ENCODE measurements at places on chromosomes 4 and X.

DNA sequence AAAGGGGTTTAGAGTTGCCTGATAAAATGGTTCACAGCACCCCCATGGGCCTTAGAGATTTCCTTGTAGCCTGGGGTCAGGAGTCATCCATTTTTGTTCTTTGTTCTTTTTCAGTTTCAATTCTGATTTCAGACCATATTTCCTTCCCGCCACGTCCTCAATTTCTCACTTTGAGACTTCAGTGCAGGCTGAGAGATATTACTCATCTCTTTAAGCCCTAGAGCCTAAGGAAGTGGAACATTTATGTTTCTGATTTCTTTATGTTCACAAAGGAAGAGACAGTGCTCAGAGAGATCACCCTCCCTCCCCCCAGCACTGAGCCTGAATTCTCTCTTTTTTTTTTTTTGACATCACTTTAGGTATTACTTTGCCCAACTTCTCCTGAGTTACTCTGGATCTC is 56.3 kb downstream of the MSN start:
- DNase-seq = peak; percentile 54

GRCh38 chr4:103099691-103100392 is at the start of gene BDH2:
BDH2 (minus strand) TSS chr4:103099834; CDS start chr4:103096254, 3,580 bp downstream.
- DNase-seq = peak; percentile 85

DNA sequence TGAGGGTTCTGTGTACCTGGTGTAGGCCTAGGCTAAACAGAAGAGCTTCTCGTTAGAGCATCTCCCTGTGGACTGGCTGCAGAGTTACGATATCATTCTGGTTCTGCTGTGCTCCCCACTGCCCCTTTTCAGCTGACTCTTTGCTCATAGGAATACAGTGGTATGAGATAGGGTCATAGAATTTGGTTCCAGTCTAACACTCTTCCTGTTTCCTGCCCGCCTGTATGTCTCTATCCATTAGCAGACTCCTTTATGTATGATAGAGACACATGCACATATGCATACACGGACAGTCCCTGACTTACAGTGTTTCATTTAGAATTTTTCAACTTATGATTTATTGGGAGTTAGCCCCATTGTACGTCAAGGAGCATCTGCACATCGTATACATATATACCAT is 15.3 kb downstream of the RNF4 start:
- DNase-seq = no peak

DNA sequence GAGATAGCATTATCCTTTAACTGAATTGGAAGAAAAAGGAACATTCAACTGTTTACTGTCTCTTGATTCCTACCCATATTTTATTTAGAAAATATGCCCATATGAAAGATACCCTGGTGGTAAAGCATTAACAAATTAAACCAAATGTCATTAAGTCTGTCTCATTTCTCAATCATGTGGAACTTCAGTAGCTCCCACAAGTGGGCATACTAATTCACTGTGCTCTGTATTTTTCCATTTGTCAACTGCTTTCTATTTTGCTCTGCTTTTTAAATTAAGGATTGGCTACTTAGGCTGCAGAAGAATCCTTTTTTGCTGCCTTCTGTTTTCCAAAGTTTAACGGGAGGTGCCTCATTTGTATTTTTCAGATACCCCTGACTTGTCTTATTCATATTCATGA is 77.2 kb downstream of the DDIT4L start:
- no peak for DNase-seq

DNA sequence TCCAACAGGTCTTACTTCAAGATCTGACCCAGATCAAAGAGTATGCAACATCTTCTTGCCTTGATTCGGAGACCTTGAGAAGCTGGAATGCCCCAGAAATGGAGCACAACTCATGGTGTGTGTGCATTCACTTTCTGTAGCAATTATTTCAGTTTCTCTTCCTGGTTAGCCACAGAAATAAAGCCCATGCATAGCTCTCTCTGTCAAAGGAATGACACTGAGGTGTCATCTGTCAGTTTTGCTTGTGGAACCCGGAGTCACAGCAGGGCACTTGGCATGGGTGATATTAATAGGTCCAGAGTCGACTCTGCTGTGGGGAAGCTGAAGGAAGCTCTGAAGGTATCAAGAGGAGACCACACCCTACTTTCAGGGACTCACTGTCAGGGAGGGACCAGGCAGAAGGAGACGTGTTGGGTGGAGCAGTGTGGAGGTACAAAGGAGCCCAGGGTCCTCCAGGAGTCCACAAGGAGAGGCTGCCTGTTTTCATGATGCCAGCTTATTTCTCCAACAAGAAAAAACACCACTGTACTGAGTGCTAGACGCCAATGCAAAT is 10.7 kb downstream of the CLNK start:
- DNase-seq = no peak

DNA sequence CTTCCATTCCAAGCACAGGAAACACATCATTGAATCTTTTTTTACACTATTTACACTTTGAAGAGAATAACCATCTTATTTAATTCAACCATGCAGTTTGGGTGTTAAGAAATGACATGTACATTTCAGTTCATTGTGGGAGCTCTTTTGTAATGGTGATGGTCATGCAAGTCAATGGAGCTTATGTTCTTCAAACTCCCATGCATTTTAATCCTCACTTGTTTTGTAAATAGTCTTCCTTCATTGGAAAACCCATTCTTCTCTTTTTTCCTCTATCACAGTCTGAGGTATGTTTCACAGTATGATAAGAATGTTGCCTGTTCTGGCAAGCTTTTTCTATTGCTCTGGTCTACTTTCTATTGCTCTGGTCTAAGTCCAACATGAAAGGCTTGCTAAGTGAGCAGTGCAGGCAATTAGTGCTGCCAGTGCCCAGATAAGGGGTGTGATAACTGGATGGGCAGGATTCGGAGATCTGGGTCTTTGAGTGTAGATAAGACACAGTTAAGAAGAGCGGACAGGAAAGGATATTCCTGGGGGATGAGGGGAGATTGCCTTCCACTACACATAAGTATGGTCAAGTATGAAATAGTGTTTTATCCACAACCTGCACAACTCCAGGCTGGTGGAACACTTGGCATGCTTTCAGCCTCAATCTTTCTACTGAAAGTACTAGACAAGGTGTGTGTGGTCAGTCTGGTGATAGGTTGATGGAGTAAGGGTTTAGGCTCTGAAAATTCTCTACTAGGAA is 17.1 kb downstream of the AFP start:
- no peak for DNase-seq

DNA sequence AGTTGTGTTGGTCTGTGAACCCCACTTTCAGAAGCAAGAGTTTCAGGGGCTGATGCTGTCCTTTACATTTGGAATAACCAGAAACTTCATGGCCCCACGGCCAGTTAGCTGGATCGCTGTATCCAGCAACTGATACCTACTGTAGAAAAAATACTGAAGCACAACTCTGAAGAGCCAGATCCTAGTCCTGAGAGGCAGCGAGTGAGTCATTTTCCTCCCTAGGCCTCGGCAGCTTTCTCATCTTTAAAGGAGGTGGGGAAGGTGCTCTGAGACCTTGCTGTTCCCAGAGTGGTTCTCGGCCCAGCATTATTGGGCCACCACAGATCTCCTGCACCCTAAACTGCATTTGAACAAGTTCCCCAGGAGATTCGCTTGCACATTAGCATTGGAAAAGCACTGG is 63.2 kb downstream of the NHS start:
- no peak for DNase-seq

DNA sequence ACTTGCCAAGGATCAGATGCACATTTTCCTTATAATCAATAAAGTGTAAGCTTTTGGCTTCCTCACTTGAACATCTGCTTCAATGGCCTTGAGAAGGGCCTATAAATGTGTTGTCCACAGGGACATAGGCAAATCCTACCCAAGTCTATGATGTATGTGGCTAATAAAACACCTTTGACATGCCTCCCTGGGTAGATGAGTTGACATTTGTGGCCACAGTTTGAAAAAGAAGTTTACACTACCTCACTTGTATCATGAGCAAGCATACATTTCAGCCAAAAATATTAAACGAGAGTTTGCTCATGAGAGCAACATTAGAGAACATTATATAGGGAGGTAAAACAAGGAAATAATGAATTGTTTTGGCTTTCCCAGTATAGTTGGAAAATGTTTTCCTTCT is 1067.7 kb downstream of the C4orf33 start:
- DNase-seq = no peak

DNA sequence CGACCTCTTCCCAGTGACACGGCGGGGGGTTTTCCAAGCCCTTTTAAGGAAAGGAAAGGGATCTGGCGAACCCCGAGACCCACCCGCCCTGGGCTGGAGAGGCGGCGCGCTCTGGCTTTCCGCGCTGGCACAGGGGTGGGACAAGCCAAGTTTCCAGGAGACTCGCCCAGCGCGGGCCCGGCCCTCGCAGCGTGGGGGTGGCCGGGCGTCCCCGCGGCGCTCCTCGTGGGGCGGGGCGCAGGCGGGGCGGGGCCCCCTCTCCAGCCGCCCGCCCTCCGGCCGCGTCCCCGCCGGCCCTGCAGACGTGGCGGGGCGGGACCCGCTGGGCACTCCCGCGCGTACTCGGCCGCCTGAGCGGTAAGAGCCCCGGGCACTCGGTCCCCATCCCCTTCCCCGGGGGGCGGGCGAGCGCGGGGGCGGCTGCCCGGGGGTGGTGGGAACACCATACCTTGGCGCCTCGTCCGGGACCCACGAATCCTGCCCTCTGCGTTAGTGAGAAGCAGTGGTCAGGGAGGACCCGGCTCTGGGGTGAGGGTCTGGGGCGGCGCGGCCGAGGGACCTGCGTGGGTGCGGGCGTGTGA is at the start of gene FAM114A1:
Gene FAM114A1 (plus strand): TSS at position 329 of the 581 bp plus-strand sequence. CDS start 10,273 bp downstream, outside the sequence.
- peak; percentile 86 for DNase-seq

- DNase-seq = no peak
These were observed 21.9 kb downstream of the MED28 start for GRCh38 chr4:17636341-17636695.

DNA sequence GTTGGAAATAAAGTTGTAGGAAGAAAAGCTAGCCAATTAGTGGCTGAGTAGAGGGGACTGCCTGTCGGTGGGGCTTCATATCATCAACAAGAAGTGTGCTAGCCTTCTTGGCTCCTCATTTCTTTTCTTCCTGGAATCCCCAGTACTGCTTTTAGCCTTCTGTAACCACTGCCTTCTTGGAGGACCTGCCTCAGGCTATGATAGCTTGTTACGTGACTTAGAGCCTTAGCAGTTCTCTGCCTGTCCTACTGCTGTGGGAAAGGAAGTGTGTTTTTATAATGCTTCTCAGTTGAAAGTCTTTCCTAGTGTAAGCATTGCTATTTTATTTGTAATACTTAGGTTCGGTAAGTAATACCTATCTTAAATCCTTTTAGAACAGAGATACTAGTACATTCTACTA is 61.9 kb downstream of the LARP1B start:
- no peak for DNase-seq

DNA sequence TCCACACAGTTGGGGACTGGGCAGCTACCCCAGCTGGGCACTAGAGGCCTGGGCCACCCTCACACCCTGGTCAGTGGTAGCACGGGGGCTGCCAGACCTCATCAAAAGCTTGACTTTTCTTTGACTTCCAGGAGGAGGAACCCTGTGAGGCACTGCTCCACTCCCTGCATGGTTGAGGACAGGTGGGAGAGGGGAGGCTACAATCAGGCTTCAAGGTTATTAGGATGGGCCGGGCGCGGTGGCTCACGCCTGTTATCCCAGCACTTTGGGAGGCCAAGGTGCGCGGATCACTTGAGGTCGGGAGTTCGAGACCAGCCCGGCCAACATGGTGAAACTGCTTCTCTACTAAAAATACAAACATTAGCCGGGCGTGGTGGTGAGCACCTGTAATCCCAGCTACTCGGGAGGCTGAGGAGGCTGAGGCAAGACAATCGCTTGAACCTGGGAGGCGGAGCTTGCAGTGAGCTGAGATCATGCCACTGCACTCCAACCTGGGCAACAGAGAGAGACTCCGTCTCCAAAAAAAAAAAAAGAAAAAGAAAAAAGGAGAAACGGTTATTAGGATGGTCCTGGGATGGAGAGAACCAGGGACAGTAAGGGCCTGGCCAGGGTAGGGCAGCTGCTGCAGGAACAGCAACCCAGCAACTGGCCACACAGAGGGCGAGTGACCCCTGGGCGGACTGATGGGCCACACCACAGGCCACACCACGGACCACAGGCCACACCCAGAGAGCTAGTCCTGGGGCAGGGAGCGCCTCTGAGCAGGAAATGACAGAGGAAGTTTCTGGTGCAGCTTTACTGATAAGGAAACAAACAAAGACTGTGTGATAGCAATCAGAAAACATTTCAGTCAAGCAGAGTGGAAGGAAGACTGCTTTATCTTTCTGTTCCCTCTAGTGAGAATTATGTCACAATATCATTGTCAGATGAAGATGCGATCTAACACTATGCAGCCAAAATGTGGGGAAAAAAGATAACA is 20.5 kb upstream of the OPN1LW start:
- peak; percentile 21 for DNase-seq

DNA sequence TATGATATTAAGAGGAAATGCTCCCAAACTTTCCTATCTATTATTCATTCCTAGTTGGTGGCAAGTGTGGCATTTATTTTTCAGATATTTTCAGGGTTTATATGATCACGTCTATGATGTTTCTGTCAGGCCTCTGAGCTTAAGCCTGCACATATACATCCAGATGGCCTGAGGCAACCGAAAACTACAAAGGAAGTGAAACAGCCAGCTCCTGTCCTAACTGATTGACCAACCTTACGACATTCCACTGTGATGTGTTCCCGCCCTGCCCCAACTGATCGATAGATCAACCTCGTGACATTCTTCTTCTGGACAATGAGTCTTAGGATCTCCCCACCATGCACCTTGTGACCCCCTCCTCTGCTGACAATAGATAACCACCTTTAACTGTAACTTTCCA is 67.6 kb upstream of the CTSO start:
- DNase-seq = no peak

DNA sequence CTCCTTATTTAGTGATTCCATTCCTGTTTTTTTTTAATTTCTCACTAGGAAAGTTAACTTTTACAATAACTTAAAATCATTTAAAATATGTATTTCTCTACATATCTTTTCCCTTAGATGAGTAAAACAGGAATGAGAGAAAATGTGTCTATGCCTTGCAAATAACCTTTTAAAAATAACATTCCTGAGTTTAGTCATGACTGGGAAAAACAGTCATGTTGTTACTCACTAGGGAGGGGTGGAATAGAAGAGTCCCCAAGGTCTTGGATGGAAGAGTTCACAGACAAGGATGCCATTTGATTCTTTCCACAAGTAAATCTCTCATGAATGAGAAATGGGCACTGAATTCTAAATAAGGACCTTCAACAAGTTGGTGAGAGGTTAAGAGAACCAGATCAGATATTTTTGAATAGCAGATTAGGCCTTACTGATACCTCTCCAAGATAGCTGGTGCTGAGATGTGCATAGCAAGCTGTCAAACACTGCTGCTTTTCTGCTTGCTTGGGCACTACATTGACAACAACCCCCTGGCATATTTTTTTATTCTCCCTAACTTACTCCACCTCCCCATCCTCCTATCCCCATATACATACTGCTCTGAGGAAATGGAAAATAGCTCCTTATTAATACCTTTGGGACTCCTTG is 25.1 kb downstream of the UGDH start:
- no peak for DNase-seq

DNA sequence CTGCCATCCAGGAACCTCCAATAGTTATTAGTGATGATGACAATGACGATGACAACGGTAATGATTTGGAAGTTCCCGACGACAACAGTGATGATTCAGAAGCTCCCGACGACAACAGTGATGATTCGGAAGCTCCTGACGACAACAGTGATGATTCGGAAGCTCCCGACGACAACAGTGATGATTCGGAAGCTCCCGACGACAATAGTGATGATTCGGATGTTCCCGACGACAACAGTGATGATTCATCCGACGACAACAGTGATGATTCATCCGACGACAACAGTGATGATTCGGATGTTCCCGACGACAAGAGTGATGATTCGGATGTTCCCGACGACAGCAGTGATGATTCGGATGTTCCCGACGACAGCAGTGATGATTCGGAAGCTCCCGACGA is 14.7 kb downstream of the CXCR3 start:
- DNase-seq = no peak
